ENCODE measurements at places on chromosomes 2 and 18.

DNA sequence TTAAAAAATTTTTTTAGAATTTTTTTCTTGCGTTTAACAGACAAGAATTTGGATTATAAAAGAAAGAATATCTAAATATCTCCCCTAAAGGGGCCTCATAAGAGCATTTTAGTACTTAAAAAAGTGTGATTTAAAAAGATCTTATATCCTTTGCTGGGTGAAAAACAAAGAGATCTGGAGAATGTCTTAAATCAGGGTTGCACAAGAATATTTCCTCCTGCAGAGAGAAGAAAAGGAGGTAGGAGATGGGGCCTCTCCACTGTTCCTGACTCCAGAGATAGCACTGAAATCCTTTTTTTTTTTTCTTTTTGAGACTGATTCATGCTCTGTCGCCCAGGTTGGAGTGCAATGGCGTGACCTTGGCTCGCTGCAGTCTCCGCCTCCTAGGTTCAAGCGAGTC, 68.5 kb upstream of the OSR1 start:
- H3K4me3 ChIP-seq: no peak overlapping the region
- H3K36me3 ChIP-seq: no peaks in the 10 kb centered on the region
- no peak for DNase-seq
- H3K27me3 ChIP-seq: no peaks in the 10 kb centered on the region
- no peak overlapping the region for H3K27ac ChIP-seq

DNA sequence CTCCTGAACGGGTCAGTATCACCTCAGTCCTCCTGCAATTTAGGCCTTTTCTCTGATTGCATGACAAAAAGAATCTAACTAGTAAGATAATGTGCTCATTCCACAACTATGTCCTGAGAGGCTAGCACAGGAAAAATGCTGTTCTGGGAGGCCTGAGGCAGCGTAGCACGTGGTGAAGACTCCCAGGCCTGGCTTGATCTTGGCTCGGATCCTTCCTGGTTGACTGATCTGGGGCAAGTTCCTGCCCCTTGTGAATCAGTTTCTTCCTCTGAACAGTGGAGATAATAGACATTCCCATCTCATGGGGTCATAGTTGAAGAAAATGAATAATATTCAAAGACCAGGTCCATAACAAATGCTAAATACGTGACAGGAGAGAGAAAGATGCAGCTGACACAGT, 12.3 kb downstream of the FBLN7 start:
- no peak overlapping the region for H3K4me3 ChIP-seq
- peaks cover 5% of the 10 kb centered on the region for H3K4me1 ChIP-seq
- peak overlapping the region; percentile 17 for H3K27ac ChIP-seq
- peak; percentile 8 for DNase-seq
- H3K27me3 ChIP-seq: no peaks in the 10 kb centered on the region
- no peaks in the 10 kb centered on the region for H3K36me3 ChIP-seq

GRCh38 chr2:238868067-238868524, 20.2 kb downstream of the TWIST2 start:
- H3K4me1 ChIP-seq: peaks cover 43% of the 10 kb centered on the region
- H3K27me3 ChIP-seq: no peaks in the 10 kb centered on the region
- H3K27ac ChIP-seq: no peak overlapping the region
- DNase-seq: peak; percentile 51
- no peaks in the 10 kb centered on the region for H3K36me3 ChIP-seq
- H3K4me3 ChIP-seq: no peak overlapping the region

DNA sequence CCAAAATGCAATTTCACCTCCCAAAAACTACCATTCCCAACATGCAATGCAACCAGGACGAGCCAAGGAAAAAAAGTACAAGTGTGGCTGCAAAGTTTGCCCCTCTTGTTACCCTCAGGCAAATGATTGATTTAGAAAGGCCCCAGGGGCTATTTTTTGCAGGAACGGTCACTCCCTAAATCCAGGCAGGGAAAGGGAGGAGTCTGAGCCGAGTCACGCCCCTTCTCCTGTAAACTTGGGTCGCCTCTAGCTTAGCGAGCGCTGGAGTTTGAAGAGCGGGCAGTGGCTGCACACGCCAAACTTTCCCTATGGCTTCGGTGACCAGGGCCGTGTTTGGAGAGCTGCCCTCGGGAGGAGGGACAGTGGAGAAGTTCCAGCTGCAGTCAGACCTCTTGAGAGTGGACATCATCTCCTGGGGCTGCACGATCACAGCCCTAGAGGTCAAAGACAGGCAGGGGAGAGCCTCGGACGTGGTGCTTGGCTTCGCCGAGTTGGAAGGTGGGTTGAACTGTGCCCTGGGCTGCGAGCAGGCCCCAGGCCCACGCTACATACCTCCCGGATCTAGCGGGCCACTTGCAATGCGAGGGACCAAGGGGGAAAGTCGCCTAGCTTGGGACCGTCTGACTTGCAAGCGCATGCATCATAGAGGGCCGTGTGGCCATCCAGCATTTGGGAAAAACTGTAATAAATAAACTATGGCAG, at the start of gene GALM:
Gene GALM, plus strand, starts transcription at position 261 of the 702 bp plus-strand sequence. Its CDS starts 48 bp downstream, at position 309.
- no peaks in the 10 kb centered on the region for H3K27me3 ChIP-seq
- H3K4me1 ChIP-seq: peaks cover 11% of the 10 kb centered on the region
- H3K36me3 ChIP-seq: no peaks in the 10 kb centered on the region
- H3K27ac ChIP-seq: peak within 1 kb of the TSS; percentile 76
- peak within 1 kb of the TSS; percentile 88 for H3K4me3 ChIP-seq

DNA sequence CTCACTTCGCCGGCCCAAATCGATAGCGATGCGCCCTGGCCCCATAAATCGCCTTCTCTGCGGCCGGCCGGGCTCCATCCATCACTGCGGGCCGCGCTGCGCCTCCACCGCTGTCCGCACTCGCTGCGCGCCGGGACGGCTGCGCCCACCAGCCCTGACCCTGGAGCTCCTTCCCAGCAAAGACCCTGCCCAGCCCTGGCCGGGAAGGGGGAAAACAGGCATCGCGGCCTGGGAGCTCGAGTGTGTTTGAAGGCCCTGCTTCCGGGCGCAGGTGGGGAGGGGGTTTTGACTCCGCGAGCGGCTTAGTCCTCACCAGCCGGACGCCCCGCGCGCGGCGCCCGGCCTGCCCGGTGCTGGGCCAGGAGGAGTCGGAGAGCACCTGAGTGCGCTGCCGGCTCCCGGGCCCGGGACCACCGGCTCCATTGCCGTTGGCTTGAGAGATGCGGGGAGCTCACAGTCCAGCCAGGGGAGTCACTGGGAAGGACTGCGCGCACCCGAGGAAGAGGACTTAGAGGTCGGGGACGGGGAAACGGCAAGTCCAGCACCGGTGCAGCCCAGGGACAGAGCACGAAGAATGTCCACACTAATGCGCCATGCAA, 1.1 kb downstream of the PAX8 start:
- H3K36me3 ChIP-seq: no peaks in the 10 kb centered on the region
- peaks cover 10% of the 10 kb centered on the region for H3K4me1 ChIP-seq
- no peak overlapping the region for H3K4me3 ChIP-seq
- no peak overlapping the region for H3K27ac ChIP-seq

GRCh38 chr2:9793918-9794717, 49.2 kb upstream of the TAF1B start:
- no peak for DNase-seq
- H3K27me3 ChIP-seq: no peaks in the 10 kb centered on the region
- H3K4me3 ChIP-seq: no peak overlapping the region
- H3K36me3 ChIP-seq: no peaks in the 10 kb centered on the region

GRCh38 chr2:14524041-14524802, 108.3 kb upstream of the LRATD1 start:
- no peaks in the 10 kb centered on the region for H3K4me1 ChIP-seq
- no peak overlapping the region for H3K27ac ChIP-seq
- no peak for DNase-seq
- no peak overlapping the region for H3K4me3 ChIP-seq

DNA sequence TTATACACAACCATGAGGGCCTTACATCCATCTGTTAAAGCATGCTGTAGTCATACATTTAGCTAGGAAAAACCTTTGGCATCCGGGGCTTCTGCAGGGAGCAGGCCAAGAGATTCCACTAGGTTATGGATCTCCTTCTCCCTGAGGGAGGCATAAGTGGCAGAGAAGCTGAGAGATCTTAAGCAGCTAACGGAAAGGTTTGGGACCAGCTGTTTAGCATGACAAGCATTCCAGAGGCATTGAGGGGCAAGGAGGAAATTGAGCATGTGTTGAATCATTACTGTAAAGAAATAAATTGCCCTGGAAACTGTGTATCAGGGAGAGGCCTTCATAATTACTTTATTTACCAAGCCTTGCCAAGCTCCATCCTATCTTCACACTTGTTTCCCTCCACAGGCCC, 643.1 kb downstream of the CNTNAP5 start:
- DNase-seq: no peak
- H3K27ac ChIP-seq: no peak overlapping the region
- no peaks in the 10 kb centered on the region for H3K4me1 ChIP-seq
- H3K27me3 ChIP-seq: no peaks in the 10 kb centered on the region

GRCh38 chr2:70525032-70525431, 28.6 kb downstream of the TGFA start:
- H3K27me3 ChIP-seq: no peaks in the 10 kb centered on the region
- peaks cover 25% of the 10 kb centered on the region for H3K4me1 ChIP-seq
- H3K4me3 ChIP-seq: no peak overlapping the region
- peak overlapping the region; percentile 58 for H3K27ac ChIP-seq

GRCh38 chr2:11651856-11652548, 18.0 kb downstream of the NTSR2 start:
- no peaks in the 10 kb centered on the region for H3K36me3 ChIP-seq
- DNase-seq: no peak
- H3K4me3 ChIP-seq: no peak overlapping the region

GRCh38 chr18:74204526-74205152, 56.3 kb downstream of the TIMM21 start:
- DNase-seq: no peak
- H3K4me3 ChIP-seq: no peak overlapping the region
- no peaks in the 10 kb centered on the region for H3K27me3 ChIP-seq
- H3K27ac ChIP-seq: no peak overlapping the region
- no peaks in the 10 kb centered on the region for H3K4me1 ChIP-seq

- peak overlapping the region; percentile 40 for H3K4me3 ChIP-seq
- DNase-seq: no peak
- H3K27ac ChIP-seq: no peak overlapping the region
- no peaks in the 10 kb centered on the region for H3K27me3 ChIP-seq
These were observed 242.6 kb upstream of the RAB12 start for GRCh38 chr18:8366656-8367055.

GRCh38 chr18:2360861-2361260, 210.4 kb downstream of the METTL4 start:
- H3K4me1 ChIP-seq: no peaks in the 10 kb centered on the region
- no peak overlapping the region for H3K4me3 ChIP-seq
- H3K27ac ChIP-seq: no peak overlapping the region
- H3K36me3 ChIP-seq: no peaks in the 10 kb centered on the region
- H3K27me3 ChIP-seq: no peaks in the 10 kb centered on the region
- no peak for DNase-seq

GRCh38 chr2:86338778-86339295, 1.4 kb upstream of the REEP1 start:
- H3K36me3 ChIP-seq: no peaks in the 10 kb centered on the region
- H3K4me3 ChIP-seq: no peak overlapping the region
- no peak overlapping the region for H3K27ac ChIP-seq
- DNase-seq: no peak
- peaks cover 9% of the 10 kb centered on the region for H3K4me1 ChIP-seq

DNA sequence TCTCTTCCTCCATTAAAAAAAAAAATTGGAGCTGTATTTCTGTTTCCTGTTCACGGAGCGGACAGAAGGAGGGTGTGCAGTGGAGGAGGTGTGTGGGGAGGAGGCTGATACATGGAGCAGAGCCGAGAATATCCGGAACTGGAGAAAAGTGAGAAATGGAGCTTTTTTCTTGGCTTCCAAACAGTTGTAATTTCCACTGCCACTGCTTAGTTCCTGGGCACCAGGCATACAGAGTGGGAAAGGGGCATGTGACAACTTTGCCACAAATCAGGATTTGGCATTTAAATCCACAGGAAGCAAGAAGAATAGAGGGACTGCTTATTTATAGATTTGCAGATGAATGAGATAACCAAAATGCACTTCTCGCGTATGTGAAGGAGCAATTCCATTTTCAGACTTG, 71.2 kb downstream of the BCL11A start:
- no peak overlapping the region for H3K27ac ChIP-seq
- H3K4me1 ChIP-seq: peaks cover 4% of the 10 kb centered on the region
- H3K27me3 ChIP-seq: no peaks in the 10 kb centered on the region
- DNase-seq: no peak
- no peak overlapping the region for H3K4me3 ChIP-seq
- no peaks in the 10 kb centered on the region for H3K36me3 ChIP-seq

DNA sequence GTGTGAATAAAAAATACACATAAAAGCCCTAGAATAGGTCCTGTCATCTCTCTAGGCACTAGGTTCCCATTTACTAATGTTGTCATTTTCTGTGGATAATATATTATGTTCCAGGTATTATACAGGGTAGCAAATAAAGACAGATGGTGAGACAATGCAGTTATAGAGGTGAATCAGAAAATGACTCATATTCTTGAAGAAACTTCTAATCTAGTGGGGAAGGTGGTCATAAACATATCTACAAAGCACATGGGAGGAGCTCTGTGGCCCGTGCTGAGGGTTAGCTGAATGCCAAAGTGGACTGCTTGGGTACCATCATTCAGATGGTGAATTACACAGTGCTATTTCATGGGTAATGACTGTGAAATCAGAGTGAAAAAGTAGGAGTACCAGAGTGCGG, 700.9 kb downstream of the ERBB4 start:
- no peaks in the 10 kb centered on the region for H3K27me3 ChIP-seq
- H3K4me1 ChIP-seq: no peaks in the 10 kb centered on the region
- no peak overlapping the region for H3K27ac ChIP-seq
- no peak overlapping the region for H3K4me3 ChIP-seq
- no peaks in the 10 kb centered on the region for H3K36me3 ChIP-seq

DNA sequence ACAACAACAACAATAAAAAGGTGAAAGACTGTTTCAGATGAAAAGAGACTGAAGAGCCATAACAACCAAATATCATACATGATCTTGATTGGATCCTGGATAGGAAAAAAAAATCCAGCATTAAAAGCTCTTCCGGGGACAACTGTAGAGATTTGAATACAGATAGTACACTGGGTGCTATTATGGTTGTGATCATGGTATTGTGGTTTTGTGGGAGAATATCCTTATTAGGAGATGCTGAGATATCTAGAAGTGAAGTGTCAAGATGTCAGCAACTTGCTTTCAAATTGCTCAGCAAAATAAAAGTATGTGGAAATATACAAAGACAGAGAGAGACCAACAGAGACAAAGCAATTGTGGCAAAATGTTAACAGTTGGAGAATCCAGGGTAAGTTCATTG, 15.5 kb upstream of the SPATA3 start:
- no peak for DNase-seq
- no peak overlapping the region for H3K4me3 ChIP-seq
- H3K4me1 ChIP-seq: no peaks in the 10 kb centered on the region
- no peaks in the 10 kb centered on the region for H3K36me3 ChIP-seq

DNA sequence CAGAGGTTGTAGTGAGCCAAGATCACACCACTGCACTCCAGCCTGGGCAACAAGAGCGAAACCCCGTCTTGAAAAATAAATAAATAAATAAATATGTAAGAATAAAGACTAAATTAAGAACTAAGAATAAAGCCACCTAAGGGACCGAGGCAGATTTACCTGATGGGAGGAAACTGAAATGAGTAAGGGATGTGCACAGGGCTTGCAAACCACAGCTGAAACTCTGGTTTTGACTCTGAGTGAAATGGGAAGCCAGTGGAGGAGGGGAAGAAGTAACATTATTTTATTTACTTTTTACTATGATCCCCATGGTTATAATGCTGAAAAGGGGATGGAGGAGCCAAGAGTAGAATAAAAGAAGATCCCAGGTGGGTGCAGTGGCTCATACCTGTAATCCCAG, 107.3 kb downstream of the CABYR start:
- DNase-seq: no peak
- H3K27me3 ChIP-seq: no peaks in the 10 kb centered on the region
- no peak overlapping the region for H3K27ac ChIP-seq
- no peaks in the 10 kb centered on the region for H3K4me1 ChIP-seq
- H3K4me3 ChIP-seq: no peak overlapping the region

All from upper lobe of right lung (tissue), 1 donor.